HCT116 (cell line): ENCODE measurements at places on chromosomes 1 and 21. TPM values are rescaled to one million over a fixed set of nuclear protein-coding genes. Genes with fewer than 3 reads are reported as not detected.

- no peak for DNase-seq
These were observed 4.7 kb downstream of the IRF6 start for GRCh38 chr1:209800984-209801834.

- DNase-seq = no peak
These were observed 100.3 kb upstream of the SGIP1 start for GRCh38 chr1:66433611-66434010.

GRCh38 chr21:39472786-39473185 is 21.0 kb downstream of the SH3BGR start:
- DNase-seq = no peak

GSTM3 gene
- 0.39 TPM for total RNA-seq
